ENCODE measurements at places on chromosomes 1 and 21.

- no peak for DNase-seq
These were observed 43.7 kb upstream of the KANK4 start for GRCh38 chr1:62362926-62363325.

GRCh38 chr1:209527993-209528717 lies 55.4 kb upstream of the CAMK1G start:
- DNase-seq, result no peak

DNA sequence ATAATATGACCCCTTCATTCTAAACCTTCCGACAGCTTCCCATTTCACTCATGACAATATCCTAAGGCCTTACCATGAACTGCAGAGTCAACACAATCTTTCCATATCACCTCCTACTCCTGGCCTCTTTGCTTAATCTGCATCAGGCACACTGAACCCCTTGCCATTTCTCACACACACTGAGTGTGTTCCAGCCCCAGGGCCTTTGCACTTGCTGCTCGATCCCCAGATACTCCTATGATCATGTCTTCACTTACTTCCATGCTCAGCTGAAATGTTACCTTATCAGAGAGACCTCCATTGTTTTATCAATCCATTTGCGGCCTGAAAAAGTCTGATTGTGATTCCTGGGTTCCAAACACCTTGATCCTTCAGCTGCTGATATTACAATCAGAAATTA lies 47.0 kb downstream of the ETS2 start:
- no peak for DNase-seq

GRCh38 chr1:23214640-23215039 lies 2.7 kb downstream of the HTR1D start:
- DNase-seq, result no peak

DNA sequence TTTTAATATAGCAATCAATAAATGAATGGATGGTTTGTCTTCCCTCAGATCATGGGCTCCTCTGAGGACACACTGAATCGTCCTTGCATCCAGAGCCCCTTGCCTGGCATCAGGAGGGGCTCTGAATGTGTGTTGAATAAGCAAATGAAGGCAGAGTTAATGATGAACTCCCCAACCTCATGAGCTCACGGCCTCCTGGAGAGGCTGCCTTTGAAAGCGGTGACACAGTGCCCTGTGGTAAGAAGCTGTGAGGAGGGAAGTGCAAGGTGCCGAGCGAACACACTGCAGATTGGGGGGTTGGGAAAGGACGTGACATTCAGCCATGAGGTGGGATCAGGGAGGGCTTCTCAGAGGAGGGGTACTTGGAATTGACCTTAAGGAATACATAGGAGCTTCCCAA lies 3.2 kb upstream of the PARS2 start:
- DNase-seq, result no peak

DNA sequence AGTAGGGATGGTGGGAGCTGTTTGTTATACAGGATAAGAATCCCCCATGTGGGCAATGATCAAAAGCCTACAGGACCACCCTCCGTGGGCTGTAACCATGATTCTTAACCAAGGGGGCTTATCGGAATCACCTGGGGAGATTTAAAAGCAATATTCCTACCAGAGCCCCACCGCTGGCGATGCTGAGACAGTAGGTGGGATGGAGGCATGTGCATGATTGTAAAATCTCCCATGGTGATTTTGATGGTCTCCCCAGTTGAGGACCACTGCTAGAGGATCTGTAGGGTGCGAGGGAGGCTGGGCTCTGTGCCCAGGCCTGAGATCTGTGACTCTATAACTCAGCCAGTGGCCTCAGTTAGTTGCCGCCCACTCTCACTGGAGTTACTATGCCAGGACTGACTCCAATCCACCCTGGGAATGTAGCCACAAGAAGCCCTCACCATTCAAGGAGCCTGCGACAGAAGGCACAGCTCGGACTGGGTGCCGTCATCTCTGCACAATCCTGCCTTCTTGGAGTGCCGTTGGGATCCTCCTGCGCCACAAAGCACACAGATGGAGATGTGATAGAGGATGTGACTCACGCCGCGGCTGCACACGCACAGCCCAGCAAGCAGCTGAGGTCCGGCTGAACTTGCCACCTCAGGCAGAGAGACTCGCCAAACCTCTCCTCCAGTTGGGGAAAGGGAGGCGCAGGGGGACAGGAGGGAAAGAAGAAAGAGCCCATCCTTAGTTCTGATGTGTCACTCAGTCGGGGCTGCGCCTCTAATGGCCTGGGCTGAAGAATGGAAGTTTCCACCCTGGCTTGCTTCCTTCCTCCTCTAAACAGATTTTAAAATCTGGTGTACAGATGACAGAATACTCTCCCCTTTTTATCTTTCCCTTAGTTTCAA lies 26.5 kb downstream of the AKNAD1 start:
- peak; percentile 85 for DNase-seq

GRCh38 chr1:27351541-27352107 lies 9.8 kb downstream of the SYTL1 start:
- peak; percentile 59 for DNase-seq

DNA sequence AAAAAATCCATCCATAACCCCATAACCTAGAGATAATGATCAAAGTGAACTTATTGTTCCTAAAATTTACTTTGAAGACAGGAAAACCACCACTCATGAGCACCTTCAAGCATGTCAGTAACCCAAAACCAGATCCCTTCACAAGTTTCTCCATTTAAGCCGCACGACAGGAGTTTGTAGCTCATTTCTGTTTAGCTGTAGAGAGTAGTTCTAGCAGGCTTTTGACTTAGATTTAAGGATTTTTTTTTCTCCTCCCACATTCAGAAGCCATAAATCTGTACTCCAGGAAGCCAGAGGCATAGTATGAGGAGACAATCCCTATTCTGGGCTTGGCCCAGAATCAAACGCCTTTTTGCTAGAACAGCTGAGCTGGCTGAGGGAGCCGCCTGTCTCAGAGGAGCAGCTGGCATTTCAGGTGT lies 25.6 kb downstream of the TOMM20 start:
- no peak for DNase-seq

DNA sequence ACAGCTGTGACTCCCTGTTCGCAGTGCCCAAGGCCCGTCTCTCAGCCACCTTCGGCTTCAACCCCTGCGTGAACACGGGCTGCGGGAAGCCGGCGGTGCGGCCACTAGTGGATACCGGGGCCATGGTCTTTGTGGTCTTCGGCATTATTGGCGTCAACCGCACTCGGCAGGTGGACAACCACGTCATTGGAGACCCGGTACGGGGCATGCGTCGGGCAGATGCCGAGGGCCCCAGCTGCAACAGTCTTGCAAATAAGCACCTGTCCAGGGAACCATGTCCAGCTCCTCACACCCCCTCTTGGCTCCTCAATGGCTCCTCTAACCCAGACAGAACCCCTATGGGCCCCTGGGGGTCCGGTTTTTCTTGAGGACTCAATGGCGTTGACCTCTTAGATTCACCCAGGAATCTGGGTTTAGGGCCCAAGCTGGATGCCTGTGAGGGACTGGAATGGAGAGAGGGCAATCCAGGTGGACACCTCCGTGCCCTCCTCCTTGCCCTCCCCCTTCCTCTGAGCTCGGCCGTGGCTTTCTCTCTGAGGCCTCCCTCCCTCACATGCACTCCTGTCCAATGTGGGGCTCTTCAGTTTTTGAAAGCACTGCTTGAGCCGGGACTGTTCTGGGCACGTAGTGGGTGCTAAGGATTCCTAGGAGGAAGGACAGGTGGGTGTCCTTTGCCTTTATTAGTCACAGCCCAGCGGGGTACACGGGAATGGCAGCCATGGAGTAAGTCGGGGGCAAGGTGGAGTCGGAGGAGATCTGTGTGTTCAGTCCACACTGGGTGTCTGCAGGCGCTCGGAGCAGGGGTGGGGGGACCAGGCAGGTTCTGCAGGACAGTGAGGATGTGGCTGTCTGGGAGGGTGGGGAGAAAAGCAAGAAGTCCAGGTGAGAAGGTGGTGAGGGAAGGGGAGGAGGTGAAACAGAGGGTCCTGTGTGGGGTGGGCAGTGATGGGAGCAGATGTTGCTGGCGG lies 51.1 kb downstream of the DISP3 start:
- DNase-seq, result no peak

DNA sequence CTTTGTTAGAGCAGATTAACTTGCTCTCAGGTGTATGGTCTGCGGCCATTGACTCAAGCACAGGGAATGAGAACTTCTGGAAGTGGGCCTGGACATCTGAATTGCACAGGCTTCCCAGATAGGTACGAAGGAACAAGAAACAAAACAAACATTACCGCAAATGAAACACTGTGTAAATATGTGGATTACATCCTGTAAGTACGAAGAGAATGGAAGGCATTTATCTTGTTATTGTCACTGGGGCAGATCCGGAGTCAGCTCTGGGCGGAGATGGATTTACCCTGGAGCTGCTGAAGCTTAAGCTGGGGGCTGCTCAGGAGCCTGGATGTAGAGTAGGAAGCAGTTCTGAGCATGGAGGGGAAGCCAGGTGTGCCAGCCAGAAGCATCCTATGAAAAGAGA lies 6.8 kb downstream of the HES2 start:
- no peak for DNase-seq

- no peak for DNase-seq
These were observed 259.9 kb upstream of the RAB4A start for GRCh38 chr1:229011022-229011421.

DNA sequence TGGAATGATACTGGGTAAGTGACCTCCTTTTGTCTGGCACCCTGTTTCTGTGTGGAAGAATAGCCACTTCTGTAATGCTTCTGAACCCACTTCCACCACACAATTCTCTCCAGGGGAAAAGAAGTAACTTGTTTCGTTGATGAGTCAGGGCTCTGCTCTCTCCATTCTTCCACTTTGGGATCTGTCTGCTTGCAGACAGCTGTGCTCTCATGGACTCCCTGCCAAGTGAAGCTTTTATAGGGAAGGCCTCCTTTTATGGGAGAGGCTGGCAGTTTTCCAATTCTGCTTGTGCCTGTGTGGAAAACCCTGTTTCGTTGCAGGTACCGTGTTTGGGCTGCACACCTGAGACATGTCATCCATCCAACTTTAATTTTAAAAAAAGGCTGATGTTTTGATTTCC lies 130.7 kb downstream of the GIPC2 start:
- DNase-seq, result no peak

GRCh38 chr1:94006604-94007003 lies 97.4 kb upstream of the GCLM start:
- no peak for DNase-seq

- no peak for DNase-seq
These were observed 35.4 kb upstream of the FGGY start for GRCh38 chr1:59261537-59261936.

GRCh38 chr1:170074250-170075157 lies at the start of gene KIFAP3:
Gene KIFAP3, minus strand, starts transcription at chr1:170074695. Its CDS starts 228 bp downstream, at chr1:170074467.
- peak; percentile 99 for DNase-seq

GRCh38 chr1:2050461-2050792 lies 216 bp downstream of the PRKCZ start:
- no peak for DNase-seq

DNA sequence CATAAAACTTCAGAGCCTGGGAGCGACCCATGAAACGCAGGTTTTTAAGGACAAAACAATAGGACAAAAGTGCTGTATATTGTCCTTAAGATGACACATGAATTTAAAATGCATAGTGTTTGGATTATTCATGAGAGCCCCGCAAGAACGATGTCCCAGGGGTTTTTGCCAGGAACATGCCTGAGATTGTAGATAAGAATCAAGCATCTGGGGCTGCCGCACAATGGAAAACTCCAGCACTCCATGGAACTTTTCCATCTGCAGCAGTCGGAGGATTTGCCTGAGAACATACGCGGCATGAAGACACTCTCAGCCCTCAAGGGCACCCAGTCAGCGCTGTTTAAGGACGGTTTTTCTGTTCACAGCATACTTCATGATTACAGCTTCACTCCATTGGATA lies 5.3 kb upstream of the ERG start:
- no peak for DNase-seq

DNA sequence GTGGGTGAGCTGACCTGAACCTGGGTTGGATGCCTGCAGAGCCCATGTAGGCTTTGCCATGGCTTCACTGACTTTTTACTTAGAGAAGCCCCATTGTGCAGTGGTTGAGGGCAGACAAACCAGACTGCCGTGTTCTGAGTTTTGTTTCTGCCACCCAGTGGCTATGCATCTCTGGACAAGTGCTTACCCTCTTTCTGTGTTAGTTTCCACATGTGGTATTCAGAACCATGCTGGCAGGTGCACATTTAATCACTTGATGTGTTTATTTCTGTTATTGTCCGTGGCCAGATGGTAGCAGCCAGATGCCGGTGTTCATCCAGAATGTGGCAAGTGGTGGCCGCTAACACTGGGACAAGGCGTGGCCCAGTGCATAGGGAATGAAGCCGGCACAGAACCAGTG lies 10.3 kb upstream of the PTPN7 start:
- no peak for DNase-seq

- no peak for DNase-seq
These were observed at the start of gene SLAMF9 for GRCh38 chr1:159953536-159954515. Gene SLAMF9, minus strand, starts transcription at chr1:159954237. Its CDS starts 100 bp downstream, at chr1:159954137.

DNA sequence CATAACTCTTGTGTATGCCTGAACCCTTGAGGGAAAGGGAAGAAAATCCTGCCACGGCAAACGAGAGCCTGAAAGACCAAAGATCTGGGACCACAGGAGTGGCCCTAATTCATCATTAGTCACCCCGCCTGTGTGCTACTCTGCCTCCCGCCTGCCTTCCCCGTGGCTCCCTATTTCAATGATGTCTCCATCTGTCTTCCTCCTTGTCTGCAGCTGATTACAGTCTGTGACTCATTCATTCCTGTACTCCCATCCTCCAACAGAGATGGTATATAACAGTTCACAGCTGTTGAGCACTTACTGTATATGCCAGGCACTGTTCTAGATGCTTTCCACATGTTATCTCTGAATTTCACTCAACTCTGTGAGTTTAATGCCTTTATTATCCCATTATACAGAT lies 96.6 kb downstream of the SEC16B start:
- no peak for DNase-seq

GRCh38 chr1:161266202-161266601 lies 7.7 kb downstream of the PCP4L1 start:
- DNase-seq, result no peak

- no peak for DNase-seq
These were observed 20.4 kb upstream of the AK2 start for GRCh38 chr1:33057095-33057494.
